ENCODE measurements at places on chromosomes 7 and 10. TPM values are rescaled to one million over a fixed set of nuclear protein-coding genes. Genes with fewer than 3 reads are reported as not detected.
A peak's percentile ranks its signal among the peaks of the same experiment; 100 is the strongest.

DNA sequence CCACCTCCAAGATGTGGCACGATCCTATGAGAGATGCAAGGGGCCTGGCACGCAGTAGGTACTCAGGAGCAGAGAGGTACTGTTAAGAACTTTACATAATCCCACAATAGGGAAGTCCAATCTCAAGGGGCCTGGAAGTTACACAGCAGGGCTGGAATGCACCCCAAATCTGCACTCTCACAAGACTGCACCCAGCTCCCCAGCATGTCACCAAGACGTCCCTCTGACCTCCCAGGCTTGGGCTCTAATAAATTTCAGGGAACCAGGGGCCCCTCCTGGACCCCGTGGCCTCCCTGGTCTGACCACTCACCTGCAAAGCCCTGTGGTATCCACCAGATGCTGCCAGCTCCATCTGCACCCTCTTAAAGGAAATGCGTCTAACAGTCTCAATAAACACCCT lies 94.9 kb downstream of the OAT start:
- no peak for DNase-seq

- no peak for DNase-seq
Observed at GRCh38 chr10:79283616-79284015, 63.7 kb upstream of the PPIF start.

DNA sequence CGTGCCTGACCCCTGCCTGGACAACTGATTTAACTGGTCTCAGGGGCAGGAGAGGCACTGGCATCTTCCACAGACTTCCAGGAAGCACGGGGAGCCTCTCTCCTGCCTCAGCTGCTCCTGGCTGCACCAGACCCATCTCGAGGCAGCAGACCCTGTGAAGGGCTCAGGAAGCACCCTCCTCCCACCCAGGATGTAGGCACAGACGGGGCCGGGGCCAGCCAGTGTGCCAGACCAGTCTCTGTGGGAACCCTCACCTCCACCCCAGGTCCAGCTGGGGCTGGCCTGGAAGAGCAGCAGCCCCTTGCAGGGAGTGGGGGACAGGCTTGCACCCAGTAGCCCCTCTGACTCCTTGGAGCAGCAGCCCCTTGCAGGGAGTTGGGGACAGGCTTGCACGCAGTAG lies 56.3 kb downstream of the RASGEF1A start:
- DNase-seq: no peak

DNA sequence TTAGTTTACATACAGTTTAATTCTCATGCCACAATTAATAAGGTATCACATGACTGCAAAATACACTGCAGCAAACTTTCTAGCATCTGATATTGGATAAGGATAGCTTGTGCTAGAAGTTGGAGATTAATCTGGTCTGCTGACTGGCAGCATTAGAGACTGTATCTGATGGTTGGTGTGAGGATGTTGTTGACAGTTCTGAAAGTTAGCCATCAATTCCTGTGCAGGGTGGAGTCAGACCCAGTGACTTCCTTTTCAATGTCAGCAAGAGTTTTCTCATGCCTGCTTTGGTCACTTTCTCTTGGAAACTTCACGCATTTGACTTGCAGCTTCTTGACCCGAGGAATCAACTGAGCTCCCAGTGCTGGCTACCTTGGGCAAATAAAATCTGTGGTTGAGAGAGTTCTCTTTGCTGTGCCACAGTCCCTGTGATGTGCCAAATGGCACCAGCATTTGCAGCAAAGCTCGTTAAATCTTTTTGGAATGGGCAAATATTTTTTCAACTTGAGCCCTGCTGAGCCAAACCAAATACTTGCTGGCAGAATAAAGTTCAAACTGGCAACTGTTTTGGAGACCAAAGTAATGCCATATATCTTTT lies 233.0 kb downstream of the TRIL start:
- no peak for DNase-seq

GRCh38 chr7:136869001-136869961 lies 829 bp downstream of the CHRM2 start:
- peak; percentile 44 for DNase-seq

- DNase-seq: no peak
Observed at GRCh38 chr10:130466271-130466997, 330.2 kb downstream of the GLRX3 start.

PRKCQ gene
- not detected for polyA plus RNA-seq

DNA sequence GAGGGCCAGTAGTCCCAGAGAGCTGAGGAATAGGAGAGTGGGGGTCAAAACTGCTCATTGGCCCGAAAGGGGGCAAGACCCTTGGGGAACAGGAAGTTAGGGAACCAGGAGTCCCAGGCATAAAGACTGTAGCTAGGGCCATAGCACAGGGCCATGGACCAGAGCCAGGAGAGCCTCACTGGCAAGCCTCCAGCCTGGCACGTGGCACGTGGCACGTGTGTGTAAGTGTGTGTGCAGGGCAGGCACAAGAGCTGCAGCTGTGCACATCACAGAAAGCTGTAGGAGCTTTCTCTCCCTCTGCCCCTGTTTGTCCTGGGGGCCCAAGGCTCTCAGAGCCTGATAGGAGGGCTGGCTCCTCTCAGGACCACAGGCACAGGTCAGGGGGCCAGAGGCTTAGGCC lies 47.8 kb upstream of the SLF2 start:
- DNase-seq: no peak

DNA sequence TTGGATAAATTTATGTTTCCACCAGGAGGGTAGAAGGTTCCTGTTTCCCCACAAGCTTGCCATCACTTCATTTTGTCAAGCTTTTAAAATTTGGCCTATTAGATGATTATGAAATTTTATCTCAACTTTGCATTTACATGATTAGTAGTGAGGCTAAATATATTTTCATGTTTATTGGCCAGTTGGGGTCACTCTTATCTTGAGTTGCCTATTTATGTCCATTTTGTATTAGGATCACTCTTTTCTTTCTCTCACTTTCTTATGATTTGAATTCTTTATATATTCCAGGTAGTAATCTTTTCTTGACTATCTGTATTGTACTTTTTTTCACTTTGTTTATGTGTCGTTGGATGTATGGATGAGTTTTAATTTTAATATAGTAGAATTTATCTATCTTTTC lies 218.6 kb upstream of the SLC26A5 start:
- DNase-seq: no peak

DNA sequence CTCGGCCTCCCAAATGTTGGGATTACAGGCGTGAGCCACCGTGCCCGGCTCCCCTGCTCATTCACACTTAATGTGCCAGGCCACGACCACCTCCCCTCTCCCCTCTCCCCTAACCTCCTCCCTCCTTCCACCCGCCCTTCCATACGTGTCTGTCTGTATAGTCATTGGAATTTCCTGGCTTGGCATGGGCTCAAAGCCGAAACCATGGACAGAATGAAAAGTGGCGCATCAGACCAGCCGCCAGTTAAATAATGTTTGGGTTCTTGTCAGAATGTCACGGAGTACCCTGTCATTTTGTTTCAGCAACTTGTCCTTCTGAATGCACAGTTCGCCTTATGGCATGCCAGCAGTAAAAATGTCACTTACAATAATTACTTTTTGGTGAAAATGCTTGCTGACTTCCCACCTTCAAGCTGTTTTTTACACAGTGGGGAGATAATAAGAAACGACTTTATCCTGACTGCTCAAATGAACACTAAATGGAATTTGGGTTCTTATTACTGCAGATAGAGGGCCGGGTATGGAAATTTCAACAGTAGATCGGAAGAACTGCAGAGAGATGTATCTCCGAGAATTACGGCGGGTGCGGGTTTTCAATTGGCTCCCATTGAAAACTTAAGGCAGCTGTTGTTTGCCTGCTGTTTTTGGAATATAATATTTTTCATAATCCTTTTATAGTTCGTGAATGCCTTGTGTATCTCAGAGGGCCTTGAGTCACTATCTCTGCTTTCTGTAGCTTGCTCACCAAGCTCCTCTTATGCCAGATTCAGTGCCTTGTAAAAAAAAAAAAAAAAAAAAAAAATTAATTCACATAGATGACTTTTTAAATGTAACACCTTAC lies 65.5 kb upstream of the SH2B2 start:
- peak; percentile 8 for DNase-seq
